ENCODE measurements at places on chromosomes 13 and 19.

- no peak for DNase-seq
These were observed 12.6 kb upstream of the TM6SF2 start for GRCh38 chr19:19285686-19286085.

- DNase-seq = peak; percentile 83
These were observed at the start of gene CEACAM3 for GRCh38 chr19:41796362-41796761. Gene CEACAM3 (plus strand): TSS chr19:41796587. CDS start chr19:41796678, 91 bp downstream.

GRCh38 chr13:88189728-88190127 is 518.6 kb downstream of the SLITRK5 start:
- no peak for DNase-seq

- no peak for DNase-seq
These were observed 52.8 kb downstream of the SPTBN4 start for GRCh38 chr19:40519352-40520322.

- DNase-seq = peak; percentile 86
These were observed 35.6 kb upstream of the NANOS3 start for GRCh38 chr19:13841086-13841961.

DNA sequence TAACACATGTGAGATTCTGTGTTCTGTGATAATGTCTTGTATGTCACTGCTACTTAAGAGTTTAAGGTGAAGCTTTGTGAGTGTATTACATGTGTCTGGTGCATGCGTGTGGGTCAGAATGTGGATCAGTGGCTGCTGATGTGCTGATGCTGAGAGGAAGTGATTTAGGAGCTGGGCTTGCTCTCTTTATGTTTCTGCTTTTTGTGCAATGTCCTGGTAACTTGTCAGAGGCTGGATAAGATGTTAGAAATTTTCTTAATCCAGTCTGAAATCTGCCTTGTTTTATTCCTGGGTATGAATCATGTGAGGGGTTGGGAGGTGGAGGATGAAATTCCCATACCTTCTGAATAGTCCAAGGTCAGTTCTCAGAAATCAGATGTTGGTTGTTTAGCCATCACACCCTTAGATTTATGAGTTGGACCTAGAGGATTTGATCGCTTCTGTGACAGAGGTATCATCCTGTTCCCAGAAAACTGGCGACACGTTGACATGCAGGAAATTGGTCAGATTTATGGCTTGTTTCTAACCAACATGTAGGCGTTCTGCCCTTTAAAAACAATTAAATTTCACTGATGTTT is 24.5 kb upstream of the CXCL17 start:
- no peak for DNase-seq

DNA sequence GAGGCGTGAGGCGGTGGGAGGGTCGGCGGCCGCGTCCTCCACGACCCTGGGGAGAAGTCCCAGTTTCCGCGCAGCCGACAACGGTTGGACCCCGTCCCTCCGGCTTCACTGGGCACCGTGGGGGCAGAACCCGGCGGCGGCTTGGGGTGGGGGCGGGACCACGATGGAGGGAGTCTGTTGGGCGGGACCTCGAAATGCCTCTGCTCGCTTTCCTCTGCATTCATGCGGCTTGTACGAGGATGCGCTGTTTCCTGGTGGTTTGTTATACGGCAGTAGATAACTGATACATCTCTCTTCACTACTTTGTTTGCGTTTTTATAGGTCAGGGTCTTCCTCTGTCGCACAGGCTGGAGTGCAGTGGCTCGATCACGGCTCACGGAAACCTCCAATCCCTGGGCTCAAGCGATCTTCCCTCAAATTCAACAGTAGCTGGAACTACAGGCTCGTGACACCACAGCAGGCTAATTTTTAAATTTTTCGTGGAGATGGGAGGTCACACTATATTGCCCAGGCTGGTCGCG is 24.6 kb upstream of the ZNF846 start:
- DNase-seq = peak; percentile 80

- DNase-seq = no peak
These were observed 37.4 kb upstream of the GAS6 start for GRCh38 chr13:113901231-113901630.

DNA sequence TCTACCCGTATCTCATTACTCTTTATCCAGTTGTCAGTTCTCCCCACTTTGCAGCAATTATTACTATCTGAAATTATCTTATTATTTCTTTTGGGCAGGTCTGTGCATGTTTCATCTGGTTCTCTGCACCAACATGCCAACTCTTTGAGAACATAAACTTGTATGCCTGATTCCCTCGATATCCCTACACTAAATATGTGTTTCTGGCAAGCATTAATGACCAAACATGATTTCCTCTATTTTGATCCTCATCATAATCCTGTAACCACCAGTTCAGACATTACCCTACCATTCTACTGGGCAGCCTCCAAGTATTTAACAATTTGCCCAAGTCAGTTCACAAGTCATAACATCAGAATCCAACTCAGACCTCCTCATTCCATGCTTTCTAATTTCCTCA is 426.1 kb downstream of the FOXO1 start:
- no peak for DNase-seq

- no peak for DNase-seq
These were observed 3.2 kb downstream of the PRTN3 start for GRCh38 chr19:843836-844545.

GRCh38 chr19:46979126-46980105 is 40.2 kb upstream of the NPAS1 start:
- no peak for DNase-seq

GRCh38 chr13:110936519-110936918 is 21.6 kb upstream of the ANKRD10 start:
- DNase-seq = no peak

DNA sequence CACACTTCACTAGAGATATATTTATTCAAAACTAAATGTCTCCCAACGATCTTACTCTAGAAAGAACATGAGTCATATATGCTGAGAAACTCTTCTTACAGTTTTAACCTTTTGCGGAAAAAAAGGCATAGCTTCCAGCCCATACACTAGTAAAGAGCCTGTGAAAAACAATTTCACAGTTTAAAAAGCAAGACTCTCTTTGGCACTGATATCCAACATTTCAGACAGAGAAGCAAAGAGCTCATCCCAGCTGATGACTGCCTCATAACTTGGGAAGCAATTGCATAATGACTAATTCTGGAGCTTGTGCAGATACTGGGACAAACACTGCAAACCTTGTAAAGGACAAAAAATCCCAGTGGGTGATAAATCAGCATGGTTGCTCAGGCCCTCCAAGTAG is 88.0 kb downstream of the ENOX1 start:
- no peak for DNase-seq

DNA sequence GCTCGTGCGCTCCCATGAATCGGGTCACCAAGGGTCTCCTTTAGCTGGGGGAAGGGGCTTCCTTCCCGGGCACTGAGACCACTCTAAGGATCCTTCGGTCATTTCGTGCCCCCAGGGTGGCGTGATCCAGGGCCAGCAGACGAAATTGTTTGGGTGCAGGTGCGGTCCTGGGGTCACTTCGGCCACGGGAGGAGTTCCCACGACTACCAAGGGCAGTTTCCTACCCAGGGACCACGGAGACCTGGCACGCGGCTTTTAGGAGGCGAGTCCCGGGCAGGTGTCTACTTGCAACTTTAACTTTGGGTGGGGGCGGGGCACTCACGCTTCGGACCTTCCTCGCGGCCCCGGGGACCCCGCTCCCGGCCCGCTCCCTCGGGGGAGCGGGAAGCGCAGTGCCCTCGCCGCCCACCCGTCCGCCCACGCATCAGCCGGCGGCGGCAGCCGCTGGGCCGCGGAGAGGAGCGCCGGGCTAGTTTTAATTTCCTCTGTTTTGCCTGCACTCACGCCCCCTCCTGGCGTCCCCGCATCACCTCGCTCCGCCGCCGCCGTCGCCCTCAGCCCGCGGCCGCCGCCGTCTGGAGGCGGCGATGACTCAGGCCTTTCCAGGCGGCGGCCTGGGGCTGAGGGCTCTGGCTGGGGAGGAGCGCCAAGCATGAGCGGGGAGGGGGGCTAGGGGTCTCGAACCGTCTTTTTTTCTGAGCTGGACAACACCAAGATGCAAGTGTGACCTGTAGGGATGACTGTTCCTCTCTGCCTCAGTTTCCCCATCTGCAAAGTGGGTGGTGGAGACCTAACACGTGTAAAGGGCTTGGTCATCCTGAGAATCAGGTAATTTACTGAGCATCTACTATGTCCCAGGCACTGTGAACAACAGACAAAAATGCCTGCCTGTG is 21.8 kb downstream of the OLFM2 start:
- DNase-seq = no peak

DNA sequence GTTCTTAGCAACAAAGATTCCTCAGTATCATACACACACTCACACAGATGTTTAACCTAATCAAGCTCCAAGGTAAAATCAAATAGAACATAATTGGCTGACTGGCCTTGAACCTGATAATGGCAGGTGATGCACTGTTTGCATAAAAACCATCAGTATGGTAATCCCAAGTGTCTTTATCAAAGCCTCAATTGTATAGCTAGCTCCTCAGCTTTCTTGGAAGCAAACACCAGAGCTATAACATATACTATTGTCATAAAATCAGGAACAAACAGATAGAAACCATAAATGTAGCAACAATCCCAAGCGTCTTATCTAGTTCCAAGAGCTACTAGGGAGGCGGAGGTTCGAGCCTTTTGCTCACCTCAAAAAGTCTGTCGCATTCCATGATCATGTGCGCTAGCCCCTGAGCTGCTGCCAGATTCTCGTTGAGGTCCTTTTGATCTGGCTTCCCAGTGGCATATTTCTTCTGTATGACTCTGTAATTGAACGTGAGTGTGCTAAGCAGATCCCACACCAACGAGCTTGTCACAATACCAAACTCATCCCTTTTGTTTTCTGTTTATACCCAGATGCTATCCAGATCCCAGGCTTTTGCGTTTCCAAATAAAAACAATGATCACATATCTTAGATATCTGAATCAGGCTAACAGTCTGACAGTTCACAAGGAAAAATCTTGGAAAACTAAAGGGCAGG is 95.3 kb downstream of the KL start:
- DNase-seq = no peak

DNA sequence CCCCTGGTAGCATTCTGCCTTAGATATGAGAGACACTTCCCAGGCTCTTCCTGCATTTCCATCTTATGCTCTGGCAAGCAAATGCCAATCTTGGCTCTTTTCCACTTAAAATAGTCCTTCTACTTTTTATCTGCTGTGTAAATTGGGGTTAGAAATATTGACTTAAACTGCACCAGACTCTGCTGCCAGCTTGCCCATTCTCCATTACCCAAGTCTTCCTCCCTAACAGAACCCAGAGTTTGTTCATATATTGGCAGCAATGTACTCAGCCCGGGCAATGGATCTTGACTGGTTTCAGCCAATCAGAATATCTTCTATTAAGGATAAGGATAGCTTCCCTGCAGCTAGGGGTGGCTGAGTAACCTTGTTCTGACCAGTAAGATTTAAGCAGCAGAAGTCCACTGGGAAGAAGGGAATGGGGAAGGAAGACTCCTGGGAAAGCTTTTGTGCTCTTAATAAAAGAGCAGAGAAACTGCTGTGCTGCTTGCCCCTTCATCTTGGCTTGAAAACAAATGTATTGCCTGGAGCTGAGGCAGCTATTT is 177.1 kb downstream of the KCNRG start:
- no peak for DNase-seq

DNA sequence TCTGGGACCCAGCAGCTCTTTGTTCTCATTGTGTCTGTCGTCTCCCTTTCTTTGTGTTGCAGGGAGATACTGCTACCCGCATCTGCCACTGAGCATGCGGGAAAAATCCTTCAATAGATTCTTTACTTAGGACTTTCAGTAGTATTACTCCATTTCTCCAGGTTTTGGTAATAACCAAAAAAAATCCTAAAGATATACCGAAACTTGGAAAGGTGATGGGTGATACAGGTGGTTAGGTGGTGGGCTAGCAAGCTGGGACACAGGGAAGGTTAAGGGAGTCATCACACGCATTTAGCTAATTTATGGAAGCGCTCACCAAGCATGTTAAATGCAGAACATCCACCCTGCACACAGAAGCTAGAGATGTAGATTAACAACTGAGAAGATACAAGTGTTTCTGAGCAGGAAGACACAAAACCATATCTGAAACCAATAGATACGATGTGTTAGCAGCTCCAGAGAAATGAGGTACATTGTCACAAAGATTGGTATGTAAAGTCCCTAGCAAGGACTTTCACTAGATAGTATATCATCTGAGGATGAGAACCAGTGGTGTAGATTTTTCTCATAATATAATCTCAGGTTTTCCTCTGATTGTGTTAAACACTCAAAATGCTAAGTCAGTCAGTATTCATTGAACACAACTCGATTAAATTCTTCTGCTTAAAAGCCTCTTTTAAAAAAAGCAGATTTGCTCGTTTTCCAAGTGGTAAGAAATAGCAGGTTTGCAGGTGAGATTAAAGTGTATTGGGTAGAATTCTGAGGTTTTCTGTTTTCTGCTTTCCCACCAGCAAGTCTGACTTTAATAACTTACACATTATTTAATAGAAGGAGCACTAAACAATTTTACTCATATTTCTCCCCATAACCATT is 1.2 kb upstream of the SLAIN1 start:
- no peak for DNase-seq

DNA sequence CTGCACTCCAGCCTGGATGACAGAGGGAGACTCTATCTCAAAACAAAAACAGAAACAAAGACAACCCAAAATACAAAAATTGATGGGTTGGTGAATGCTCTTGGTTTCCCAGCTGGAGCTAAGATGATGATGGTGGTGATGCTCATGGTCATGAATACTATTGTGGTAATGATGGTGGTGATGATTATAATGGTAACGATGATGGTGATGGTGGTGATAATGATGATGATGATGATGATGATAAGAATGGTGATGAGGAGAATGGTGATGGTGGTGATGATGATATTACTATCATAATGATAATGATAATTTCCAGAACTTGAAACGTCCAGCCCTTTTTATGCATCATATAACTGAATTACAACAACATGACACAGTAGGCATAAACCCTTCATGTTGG is 40.1 kb downstream of the VAV1 start:
- DNase-seq = no peak

- no peak for DNase-seq
These were observed 24.3 kb downstream of the ERVV-2 start for GRCh38 chr19:53068834-53069233.

DNA sequence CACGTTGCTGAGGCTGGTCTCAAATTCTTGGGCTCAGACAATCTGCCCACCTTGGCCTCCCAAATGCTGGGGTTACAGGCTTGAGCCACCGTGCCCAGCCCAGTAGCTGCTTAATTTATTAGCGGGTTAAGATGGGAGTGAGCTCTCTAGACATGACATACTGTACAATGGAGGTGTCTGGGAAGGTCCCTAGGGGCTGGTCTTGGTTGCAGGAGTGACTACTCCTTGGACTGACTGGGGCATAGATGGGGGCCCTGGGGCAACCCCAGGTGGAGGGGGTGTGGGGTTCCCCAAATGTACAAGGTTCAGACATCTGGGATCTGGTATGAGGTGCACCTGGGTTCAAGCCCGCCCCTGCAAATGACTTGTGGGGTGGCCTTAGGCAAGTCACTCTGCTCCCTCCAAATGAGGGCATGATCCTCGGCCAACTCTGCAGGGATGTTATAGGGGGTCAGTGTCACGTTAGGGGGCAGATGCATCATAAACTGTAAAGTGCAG is 12.8 kb downstream of the CIB3 start:
- DNase-seq = no peak

GRCh38 chr19:674282-675151 is 1.7 kb upstream of the FSTL3 start:
- DNase-seq = no peak

DNA sequence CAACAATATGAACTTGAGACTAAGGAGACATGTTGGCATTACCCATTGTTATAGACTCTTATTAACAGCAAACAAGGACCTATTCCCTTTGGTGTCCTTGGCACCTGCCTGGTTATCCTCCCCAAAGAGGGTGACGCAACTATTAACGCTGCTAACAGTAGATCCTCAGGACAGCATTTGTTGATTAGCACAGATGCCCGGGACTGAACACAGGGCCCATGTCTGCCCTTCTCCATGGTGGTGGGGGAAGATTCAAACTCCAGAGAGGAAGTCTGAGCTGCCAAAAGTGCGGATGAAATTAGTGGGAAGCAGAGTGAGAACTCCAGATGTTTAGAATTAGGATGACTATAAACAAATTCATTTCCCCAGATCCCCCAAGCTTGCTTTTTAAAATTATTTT is 101.2 kb upstream of the RAP2A start:
- no peak for DNase-seq
